Stimulated activated CD8-positive, alpha-beta memory T cell treated with anti-CD3 and anti-CD28 coated beads, Interleukin-4, amount 100 ng/mL, for 24 hours (primary cell): ENCODE measurements at places on chromosomes 7 and 10.

GRCh38 chr10:132016514-132016913, 34.8 kb upstream of the BNIP3 start:
- no peak for DNase-seq

DNA sequence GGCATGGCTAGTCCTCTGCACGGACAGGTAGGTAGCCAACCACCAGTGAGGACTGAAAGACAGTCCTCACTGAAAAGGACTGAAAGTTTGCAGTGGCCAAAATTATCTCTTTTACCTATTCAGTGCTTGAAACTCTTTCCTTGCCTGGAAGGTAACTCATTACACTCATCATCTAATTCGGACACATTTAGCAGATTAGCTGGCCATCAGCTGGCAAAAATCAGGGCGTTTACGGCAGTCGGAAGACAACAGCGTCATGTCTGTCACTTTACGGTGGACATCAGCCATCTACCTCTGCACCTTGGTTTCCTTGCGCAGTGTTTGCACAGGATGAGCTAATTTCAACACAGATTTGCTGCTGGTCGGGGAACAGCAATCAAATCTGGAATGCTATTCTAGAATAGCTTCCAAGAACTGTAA, 740 bp downstream of the ANXA7 start:
- peak; percentile 4 for DNase-seq

DNA sequence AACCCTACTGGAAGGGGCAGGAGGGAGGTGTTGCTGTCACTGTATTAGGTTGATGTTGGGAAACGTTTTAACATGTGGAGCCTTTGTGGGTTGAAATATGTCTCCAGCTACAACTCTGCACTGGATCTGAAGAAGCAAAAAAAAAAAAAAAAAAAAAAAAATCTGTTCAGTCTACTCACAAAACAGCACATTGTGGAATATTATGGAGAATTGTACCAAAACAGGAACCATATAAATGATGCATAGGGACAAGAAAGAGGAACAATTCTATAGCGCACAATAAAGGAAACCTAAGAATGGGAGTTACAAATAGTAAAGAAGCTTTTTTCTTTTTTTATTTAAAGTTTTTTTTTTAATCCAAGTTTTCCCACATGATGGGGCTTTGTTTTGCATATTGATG, 63.8 kb downstream of the CCSER2 start:
- DNase-seq = no peak

DNA sequence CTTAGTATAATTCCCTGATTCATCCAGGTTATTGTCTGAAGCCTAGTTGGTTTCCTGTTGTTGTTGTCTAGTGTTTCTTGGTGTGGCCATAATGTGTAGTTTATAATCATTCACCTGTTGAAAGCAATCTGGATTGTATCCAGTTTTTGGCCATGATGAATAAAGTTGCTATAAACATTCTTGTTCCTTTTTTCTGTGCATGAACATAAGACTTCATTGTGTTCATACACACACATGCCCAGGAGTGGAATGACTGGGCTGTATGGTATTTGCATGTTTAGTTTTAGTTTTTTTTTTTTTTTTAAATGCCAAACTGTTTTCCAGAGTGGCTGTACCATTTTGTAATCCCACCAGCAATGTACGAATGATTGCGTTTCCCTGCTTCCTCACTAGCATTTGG, 349.8 kb downstream of the SDK1 start:
- DNase-seq = no peak

DNA sequence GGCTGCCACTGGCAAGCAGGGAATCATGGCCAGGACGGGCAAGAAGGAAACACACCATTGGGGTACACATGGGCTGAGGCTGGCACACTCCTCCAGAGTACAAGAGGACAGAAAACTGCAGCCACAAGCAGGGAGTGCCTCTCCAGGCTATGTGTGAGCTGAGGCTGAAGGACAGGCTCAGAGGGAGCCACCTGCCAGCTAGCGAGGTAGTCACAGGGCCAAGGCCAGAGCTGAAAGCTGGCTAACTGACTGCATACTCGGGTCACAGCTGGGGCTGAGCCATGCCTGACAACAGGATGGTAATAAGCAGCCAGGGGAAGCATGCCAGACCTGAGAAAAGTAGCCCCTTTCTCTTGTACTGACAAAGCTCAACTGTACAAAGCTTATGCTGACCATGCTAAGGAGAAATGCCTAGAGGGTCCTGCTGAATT, 52.0 kb downstream of the KIF5B start:
- DNase-seq = no peak

- DNase-seq = no peak
Observed at GRCh38 chr7:49014870-49015269, 90.5 kb downstream of the CDC14C start.

DNA sequence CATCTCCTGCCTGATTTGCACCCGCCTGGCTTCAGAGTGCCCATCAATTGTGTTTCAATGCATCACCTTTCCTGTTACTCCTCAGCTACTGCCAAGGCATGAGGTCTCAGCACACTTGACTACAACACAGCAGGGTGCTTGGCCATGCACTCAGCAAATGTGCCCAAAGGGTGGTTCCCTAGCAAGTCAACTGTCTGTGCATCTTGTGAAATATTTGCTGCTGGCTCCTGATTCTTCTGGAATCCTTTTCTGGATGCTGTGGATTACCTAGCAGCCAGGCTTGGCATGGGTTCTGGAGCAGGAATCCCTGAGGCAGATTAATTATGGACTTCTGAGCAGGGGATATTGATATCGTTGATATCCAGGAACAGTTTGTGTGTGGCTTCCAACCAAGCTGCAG, 662.6 kb upstream of the MGMT start:
- DNase-seq = no peak

DNA sequence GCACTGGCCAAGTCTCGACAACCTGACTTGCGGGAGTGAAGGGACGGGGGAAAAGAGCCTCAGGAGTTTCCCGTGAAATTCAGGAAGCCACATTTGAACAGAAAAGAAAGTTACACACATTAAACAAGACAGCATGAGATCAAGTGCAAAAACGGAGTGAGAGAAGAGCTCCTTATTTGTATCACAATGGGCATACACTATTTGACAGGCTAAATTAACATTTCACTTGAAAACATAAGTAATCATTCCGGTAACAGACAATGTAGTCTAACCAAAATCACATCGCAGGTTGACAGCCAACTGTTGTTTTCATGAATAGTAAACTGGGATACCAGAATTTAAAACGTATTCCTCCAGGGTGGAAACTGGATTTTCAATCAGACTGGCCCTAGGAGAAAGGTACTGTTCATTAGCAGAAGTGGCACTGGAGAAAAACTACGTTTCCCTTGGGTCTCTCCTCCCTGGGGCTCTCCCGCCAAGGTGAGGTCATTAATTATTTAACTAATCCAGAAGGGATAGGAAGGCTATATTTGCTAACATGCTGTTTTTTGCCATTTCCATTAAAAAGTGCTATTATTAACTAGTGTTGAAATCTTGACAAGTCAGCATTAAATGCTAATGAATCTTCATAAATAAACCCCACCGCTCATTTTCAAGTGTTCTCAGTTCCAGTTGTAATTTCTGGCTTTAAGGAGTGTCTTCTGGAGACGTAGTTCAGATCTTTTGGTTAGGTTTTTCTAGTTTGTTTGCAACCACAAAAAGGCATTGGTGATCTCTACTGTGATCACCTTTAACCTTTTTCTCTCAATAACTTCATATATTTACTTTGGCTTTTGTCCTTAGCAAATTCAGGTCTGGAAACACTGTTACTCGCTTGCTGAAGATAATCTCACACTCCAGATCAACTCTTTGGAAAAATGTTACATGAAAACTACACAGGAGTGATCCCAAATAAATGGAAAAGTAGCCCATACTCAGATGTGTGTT, 25.1 kb downstream of the RHEB start:
- DNase-seq = no peak

DNA sequence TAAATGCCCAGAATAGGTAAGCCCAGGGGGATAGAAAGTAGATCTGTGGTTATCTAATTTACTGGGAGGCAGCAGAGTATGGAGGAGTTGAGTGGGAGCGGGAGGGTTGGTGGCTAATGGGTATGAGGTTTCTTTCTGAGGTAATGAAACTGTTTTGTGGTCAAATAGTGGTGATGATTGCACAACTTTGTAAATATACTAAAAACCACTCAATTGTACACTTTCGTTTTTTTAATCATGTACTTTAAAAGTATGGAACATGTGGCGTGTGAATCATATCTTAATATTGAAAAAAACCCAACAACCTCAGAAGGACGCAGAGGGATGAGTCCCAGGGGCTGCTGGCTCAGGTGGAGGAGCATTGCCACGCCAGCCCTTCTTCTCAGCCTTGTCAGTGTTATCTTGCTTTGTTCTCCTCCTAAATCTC, 118.1 kb downstream of the WDR11 start:
- no peak for DNase-seq

GRCh38 chr10:89805599-89806013, 104.2 kb downstream of the KIF20B start:
- peak; percentile 32 for DNase-seq

DNA sequence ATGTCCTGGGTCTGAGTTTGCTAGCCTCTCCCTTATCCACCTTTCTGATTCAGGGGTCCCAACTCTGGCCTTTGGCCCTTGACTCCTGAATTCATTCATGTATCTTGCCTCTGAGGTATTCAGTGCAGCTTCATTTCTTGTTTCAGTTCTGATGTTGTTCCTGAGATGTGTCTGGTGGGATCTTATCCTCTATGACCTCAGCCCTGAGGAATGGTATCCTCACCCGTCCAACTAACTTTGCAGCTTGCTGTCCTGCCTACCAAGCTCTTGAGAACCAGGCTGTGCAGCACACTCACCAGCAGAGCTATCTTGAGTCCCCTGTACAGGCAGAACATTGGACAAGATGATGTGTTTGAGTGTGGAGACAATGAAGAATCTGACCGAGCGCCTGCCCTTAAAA, 13.8 kb downstream of the SUFU start:
- DNase-seq = no peak
